ENCODE measurements at places on chromosomes 13 and 19. TPM values are rescaled to one million over a fixed set of nuclear protein-coding genes. Genes with fewer than 3 reads are reported as not detected.

DNA sequence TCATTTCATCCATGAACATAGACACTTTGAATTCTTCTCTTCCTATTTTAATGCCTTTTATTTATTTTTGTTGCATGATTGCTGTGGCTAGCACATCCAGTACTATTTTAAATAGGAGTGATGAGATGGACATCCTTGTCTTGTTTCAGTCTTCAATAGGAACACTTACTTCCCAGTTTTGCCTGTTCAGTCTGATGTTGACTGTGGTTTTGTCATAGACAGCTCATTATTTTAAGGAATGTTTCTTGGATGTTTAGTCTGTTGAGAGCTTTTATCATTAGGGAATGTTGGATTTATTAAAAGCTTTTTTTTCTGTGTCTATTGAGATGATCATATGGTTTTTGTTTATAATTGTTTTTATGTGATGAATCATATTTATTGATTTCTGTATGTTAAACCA lies 586.6 kb downstream of the SLITRK1 start:
- ATAC-seq: no peak

Gene ZNF296
- total RNA-seq: not detected

GRCh38 chr19:19074196-19074882 lies 10.5 kb downstream of the SLC25A42 start:
- ATAC-seq: no peak

Gene PAN3
- 36.2 TPM for total RNA-seq

Gene MEIS3
- total RNA-seq: 37.2 TPM

DNA sequence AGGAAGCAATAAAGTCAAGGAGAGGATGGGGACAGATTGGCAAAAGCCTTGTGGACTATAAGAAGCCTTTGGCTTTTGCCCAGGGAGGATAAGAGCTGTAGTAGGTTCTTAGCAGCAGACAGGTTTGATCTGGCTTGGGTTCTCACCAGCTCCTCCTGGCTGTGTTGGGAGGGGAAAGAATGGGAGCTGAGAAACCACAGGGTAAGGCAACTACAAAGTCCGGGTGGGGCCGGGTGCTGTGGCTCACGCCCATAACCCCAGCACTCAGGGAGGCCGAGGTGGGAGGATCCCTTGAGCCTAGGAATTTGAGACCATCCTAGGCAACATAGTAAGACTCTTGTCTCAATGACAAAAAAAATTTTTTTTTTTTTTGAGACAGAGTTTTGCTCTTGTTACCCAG lies 20.6 kb downstream of the NECTIN2 start:
- ATAC-seq: no peak

GRCh38 chr13:112899281-112900225 lies 69.5 kb upstream of the MCF2L start:
- ATAC-seq: no peak

Gene NDUFA11
- 261 TPM for total RNA-seq
